Mucosa of gallbladder (tissue), 1 donor: ENCODE measurements at places on chromosomes 2 and 18. TPM values are rescaled to one million over a fixed set of nuclear protein-coding genes. Genes with fewer than 3 reads are reported as not detected.

DNA sequence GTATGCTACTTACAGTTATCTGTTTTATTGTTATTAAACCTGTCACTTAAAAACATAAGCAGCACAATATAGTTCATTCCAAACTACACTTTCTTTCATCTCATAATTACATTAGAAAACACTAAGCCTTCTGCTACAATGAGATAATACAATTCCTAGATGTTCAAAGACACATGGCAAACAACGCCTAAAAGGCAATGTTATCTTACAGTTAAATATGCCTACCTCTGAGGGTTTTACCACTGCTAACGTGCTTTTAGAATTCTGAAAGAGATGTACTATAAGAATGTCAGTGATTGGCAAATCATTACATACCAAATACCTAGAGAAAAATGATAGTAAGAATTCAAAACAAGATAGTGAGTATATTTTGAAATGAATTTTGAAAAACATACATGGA, 46.8 kb upstream of the SPOPL start:
- DNase-seq = no peak

DNA sequence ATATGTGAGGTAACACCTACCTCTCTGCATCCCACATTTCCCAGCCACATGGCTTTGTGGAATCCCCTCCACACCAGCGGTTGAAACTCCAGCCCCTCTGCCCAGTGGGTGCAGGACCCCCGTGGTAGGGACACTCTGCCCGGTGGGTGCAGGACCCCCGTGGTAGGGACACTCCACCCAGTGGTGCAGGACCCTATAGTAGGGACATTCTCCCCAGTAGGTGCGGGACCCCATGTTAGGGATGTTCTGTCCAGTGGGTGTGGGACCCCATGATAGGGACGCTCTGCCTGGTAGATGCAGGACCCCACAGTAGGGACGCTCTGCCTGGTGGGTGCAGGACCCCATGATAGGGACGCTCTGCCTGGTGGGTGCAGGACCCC, 11.5 kb downstream of the COPS9 start:
- DNase-seq = no peak

DNA sequence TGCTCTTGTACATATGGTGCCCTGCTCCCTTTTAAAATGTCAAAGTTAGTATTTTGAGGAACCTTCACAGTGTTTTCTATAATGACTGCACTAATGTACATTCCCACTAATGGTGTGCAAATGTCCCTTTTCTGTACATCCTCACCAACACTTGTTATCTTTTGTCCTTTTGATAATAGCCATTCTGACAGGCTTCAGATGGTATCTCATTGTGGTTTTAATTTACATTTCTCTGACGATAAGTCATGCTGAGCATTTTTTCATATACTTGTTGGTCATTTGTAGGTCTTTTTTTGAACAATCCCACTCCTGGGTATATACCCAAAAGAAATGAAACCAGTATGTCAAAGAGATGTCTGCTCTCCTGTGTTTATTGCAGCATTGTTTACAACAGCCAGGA, 268.3 kb downstream of the FBXO15 start:
- no peak for DNase-seq

GRCh38 chr18:3037423-3037915, 24.5 kb upstream of the LPIN2 start:
- DNase-seq = peak; percentile 67

DNA sequence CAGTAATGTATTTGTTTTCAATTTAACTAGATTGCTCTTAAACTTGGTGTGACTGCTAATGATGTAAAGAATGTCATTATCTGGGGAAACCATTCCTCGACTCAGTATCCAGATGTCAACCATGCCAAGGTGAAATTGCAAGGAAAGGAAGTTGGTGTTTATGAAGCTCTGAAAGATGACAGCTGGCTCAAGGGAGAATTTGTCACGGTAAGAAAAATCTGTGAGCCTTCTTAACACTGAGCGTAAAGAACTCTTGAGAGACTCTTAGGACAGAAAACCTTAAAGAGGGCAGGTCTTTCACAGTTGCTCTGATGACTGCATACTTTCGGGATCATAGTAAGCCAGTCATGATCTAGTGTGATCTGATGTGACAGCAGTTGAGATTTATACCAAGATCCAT, 15.9 kb downstream of the MDH1 start:
- DNase-seq = no peak

- DNase-seq = peak; percentile 43
These were observed 85.3 kb upstream of the EFEMP1 start for GRCh38 chr2:56008661-56009431.

DNA sequence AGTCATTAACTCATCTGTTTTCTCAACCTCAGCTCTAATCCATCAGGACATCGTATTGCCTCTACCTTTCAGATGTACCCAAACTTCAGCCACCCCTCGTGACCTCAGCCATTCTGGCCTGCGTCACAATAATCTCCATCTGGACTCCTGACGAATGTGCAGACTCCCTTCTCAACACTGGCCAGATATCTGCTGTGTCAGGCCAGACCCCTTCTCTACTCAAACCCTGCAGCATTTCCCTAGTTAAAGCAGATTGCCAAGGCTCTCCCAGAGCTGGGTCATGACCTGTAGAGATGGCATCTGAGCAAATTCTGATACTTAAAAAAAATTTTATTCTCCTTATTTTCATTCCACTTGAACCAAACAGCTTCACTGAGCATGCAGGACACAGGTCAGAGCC, 69.5 kb upstream of the TMEM18 start:
- DNase-seq = no peak

DNA sequence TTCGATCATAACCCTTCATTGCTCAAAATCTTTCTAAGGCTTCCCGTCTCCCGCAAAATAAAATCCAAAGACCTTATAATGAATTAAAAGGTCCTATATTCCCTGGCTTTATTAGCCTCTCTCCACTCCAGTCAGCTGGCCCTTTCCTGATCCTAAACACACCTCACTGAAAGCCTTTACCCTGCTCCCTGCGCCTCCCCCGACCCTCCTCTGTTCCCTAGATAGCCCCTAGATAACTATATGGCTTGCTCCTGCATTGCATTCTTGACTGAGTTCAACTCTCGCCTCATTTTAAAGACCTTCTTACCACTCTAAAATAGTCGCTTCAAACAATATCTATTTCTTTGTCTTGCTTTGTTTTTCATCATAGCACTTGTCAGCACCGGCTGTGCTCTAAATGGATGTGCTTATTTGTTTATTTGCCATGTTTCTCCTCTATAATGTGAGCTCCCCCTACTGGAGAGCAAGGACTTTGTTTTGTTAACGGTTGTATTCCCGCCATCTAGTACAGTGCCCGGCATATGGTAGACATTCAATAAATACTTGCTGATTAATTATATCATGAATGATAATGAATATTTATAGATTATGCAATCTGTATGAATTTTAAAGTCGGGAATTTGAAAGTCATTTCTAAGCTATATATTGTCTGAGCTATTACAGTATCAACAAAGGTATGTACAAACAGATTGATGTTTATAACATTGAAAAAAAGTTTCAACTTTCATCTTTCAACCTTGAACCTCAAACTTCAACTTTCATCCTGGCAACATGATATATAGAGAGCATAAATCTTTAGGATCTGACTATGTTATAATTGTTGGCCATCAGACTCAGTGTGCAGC, 32.4 kb upstream of the VIT start:
- DNase-seq = peak; percentile 20

- DNase-seq = no peak
These were observed 80.1 kb downstream of the MBP start for GRCh38 chr18:77052297-77052982.

- DNase-seq = no peak
These were observed 21.2 kb downstream of the GORASP2 start for GRCh38 chr2:170950221-170950761.

DNA sequence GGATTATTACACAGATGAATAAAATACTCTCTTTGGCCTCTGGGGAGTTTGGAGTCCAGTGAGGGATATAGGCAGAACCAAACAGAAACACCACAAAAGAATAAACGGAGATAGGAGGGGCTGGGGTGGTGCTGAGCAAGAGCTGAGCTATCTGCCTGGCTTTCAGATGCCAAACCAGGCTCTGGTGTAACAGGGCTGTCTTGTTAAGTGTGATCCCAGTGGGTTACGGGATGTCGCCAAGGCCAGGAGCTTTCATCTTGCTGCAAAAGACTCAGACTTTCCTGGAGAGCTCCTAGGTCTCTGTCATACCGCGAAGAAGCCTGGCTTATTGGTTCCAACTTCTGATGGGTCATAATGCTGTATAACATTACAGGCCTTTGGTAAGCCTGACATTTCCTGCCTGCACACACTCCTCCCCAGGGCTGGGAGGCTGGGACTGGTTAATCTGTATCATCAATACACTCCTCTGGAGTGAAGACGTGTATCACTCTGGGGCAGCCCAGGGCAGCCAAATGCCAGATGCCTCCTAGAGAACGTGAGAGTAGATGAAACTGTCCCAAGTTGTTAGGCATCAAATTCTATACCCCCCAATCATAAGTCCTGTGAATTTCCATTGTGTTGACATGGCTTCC, 60.5 kb downstream of the STPG4 start:
- no peak for DNase-seq

DNA sequence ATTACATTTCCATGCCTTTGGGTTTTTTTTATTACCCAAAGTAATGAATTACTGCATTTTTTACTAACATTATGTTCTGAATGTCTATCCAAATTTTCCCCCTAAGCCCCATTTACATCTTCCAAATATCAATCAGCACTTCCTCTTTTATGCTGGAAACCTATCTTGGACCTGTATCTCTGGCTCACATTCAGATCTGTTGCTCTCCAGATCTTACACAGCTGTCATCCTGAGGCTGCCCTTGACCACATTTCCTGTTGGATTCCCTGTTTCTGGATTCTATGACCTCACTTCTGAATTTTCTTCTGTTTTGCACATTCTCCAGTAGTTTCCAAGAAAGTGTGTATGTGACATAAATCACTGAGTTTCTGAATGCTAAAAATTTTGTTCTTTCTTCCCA, 146.7 kb downstream of the PDE1A start:
- DNase-seq = no peak

- DNase-seq = peak; percentile 71
These were observed 3.7 kb upstream of the BCL2L11 start for GRCh38 chr2:111116843-111117597.

GRCh38 chr2:109513749-109514588, 99.8 kb downstream of the SEPTIN10 start:
- DNase-seq = peak; percentile 55

GRCh38 chr2:168114619-168115018, 132.8 kb downstream of the STK39 start:
- no peak for DNase-seq

DNA sequence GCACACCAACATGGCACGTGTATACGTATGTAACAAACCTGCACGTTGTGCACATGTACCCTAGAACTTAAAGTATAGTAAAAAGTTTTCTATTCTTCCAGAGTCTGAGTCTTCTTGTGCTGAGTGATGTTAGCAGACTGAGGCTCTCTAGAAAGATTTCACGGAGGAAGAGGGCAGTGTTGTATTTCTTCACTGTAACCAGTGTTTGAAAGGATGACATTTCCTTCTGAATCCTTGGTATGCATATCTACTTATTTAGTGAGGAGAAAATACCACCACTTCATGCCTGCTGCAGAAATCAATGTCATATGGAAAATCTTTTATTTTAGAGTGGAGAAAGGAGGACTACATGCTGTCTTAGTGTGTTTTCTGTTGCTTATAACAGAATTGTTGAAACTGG, 357.1 kb downstream of the CCDC85A start:
- DNase-seq = no peak

WDFY1 gene
- total RNA-seq = 51.9 TPM

FAM228A gene
- 1.0 TPM for total RNA-seq

CDK15 gene
- 3.1 TPM for total RNA-seq

ACADL gene
- 3.8 TPM for total RNA-seq

C2orf66 gene
- total RNA-seq = not detected

CXCR1 gene
- total RNA-seq = not detected

APOB gene
- total RNA-seq = 14.8 TPM

PNKD gene
- 154 TPM for total RNA-seq

ST8SIA5 gene
- 0.29 TPM for total RNA-seq

KIF1A gene
- total RNA-seq = 1.6 TPM

DLX1 gene
- 0.46 TPM for total RNA-seq
